ENCODE measurements at places on chromosomes 6 and 20.

DNA sequence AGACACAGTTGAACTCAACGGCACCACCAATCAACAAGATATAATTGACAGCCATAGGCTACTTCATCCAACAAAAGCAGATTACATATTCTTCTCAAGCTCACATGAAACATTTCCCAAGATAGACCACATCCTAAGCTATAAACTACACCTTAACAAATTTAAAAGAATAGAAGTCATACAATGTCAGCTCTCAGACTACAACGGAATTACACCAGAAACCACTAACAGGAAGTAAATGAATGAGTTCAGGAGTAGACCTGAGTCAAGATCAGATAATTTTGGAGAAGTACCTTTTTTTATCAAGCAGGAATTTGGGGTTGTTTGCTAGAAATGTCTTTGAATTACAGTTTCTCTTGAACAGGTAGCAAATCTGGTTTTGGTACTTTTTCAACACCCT is 237.8 kb downstream of the TBX18 start:
- DNase-seq = no peak

DNA sequence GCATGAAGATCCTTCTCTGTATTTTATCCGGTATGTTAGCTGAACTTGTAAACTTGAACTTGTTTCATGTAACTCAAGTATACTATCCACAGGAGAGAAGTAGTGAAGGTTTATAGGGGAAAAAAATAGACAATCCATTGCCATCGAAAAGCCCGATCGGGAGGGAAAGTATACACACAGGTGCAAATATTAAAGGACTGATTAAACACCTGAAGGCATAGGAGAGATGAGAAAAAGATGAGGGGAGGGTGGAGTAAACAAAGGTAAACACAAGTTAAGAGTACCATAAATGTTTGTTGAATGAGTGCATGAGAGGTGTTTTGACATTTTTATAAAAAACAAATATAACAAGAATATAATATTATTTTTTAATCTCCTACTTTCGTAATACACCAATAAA is 64.3 kb upstream of the CITED2 start:
- no peak for DNase-seq

- DNase-seq = no peak
Measured at GRCh38 chr6:67956352-67956751, 678.7 kb upstream of the ADGRB3 start.

GRCh38 chr6:64895945-64896344 is 811.1 kb downstream of the EYS start:
- DNase-seq = no peak

GRCh38 chr6:168395983-168396382 is 45.0 kb upstream of the SMOC2 start:
- DNase-seq = no peak

DNA sequence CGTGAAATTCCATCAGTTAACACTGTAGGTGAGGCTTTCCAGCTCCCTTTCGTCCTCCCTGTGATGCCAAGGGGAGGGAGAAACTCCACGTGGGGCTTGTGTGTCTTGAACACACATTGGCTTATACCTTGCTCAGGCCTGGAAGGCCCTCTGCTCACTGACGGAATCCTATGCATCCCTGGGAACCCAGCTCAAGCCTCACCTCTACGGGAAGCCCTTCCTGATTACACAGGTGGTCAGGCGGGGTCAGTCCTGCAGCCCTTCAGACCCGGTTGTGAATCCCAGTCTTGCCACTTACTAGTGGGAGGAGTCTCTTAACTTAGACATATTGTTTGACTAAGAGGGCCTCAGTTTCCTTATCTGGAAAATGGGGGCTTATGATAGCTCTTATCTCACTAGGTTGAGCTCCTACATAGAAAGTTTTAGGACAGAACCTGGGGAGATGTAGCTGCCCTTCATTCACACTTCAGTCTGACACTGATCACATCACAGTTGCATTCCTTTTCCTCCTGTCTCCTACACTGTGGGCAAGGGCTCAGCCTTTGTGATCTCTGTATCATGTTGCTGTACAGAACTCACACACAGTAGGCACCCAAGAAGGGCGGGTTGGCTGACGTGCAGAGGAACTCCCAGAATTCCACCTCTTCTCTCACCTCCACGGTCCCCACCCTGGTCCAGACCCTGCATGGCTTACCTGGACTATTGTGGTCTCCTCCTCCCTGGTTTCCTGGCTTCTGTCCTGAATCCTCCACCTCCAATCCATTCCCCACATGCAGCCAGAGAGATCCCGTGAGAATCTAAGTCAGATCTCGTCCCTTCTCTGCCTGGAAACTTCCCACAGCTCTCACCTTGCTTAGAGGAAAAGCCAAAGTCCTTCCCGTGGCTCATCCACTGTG is 129.6 kb downstream of the CEBPB start:
- no peak for DNase-seq

GRCh38 chr20:60073504-60073903 is 115.3 kb downstream of the CDH26 start:
- DNase-seq = no peak

DNA sequence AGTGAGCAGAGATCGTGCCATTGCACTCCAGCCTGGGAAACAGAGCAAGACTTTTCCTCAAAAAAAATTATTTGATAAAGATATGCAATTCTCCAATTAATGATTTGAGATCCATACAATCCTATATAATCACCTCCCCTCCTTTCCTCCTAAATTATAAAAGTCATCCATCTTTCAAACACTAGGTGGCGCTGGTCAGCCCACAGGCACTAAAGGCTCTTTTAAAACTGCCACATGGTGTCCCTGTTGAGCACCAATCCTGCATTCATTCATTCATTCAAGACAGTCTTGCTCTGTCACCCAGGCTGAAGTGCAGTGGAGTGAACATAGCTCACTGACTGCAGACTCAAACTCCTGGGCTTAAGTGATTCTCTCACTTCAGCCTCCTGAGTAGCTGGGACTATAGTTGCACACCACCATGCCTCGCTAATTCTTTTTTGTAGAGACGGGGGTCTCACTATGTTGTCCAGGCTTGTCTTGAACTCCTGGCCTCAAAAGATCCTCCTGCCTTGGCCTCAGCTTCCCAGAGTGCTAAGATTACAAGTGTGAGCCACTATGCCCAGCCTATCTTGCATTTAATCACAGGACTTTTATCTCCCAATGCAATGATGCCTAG is 58.7 kb upstream of the SLC2A12 start:
- no peak for DNase-seq

GRCh38 chr6:21037453-21037852 is 503.2 kb downstream of the CDKAL1 start:
- DNase-seq = no peak

DNA sequence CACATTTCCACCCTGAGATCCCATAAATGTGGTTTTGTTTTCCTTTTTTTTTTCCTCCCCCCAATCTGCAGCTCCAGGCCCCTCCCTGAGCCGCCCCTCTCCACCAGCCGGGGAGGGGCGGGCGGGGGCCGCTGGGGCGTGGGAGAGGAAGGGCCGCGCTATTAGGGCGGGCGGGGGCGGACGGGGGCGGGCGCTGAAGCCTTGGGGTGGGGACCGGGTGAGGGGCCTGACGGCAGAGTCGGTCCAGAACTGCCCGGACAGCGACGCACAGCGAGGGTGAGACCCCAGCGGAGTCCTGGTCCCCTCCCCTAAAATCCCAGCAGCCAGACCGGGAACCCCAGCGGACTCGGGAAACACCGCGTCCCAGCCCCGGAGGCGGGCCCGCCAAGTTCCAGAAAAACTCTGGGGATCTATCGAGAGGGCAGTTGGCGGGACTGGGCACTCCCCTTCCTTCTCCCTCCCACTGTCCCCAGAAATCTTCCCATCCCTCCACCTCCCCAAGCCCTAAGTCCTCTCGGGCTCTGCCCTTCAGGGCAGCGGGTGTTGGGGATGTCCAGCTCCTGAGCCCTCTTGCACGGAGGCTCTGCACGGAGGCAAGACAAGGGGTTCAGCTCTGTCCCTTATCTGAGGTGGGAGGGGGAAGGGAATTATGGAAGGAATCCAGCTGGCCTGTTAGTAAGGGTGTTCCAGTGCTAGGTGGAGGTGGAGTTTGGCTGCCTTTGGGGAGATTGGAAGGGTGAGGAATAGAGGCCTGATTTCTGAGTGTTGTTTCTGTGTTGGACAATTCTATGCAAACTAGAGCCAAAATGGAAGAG is at the start of gene PRICKLE4:
Gene PRICKLE4, plus strand, starts transcription at position 232 of the 815 bp plus-strand sequence. CDS start 2,692 bp downstream, outside the sequence.
- peak; percentile 65 for DNase-seq

GRCh38 chr6:79946272-79947190 is 822 bp downstream of the ELOVL4 start:
- DNase-seq = no peak

GRCh38 chr6:98107801-98108200 is 726.6 kb upstream of the POU3F2 start:
- no peak for DNase-seq

- DNase-seq = no peak
Measured at GRCh38 chr6:35483893-35484645, 12.8 kb downstream of the TEAD3 start.

- no peak for DNase-seq
Measured at GRCh38 chr20:38231531-38232121, 28.9 kb downstream of the KIAA1755 start.

DNA sequence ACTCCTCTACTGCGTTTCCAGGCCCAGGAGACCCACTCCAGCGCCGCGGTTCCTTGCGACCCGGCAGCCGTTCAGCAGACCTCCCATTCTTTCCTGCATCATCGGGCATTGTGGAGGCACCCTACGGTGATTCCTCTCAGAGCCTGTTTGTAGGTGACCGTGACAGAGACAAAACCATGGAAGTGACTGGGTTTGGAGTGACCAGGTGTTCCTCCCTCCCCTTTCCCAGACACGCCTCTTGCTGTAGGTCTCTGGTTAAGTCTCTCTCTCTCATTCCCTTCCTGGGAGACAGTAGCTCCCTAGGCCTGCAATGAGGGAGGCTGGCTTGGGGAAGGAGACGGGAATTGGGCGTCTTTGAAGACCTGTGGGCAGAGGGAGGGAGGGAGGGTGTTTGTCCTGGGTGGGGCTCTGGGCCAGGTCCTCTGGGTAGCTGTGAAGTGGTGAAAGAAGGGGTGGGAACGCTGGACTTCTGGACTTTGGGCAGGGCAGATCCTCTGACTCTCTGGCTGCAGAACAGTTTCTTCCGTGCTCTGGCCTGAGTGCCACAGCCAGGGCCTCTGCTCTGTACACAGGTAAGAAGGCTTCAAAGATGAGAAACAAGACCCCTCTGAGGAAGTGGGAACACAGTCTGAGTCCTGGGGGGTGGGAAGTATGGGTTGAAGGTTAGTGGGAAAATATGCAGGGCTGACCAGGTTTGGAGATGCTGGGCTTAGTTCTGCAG is 763 bp downstream of the KLC4 start:
- peak; percentile 96 for DNase-seq

DNA sequence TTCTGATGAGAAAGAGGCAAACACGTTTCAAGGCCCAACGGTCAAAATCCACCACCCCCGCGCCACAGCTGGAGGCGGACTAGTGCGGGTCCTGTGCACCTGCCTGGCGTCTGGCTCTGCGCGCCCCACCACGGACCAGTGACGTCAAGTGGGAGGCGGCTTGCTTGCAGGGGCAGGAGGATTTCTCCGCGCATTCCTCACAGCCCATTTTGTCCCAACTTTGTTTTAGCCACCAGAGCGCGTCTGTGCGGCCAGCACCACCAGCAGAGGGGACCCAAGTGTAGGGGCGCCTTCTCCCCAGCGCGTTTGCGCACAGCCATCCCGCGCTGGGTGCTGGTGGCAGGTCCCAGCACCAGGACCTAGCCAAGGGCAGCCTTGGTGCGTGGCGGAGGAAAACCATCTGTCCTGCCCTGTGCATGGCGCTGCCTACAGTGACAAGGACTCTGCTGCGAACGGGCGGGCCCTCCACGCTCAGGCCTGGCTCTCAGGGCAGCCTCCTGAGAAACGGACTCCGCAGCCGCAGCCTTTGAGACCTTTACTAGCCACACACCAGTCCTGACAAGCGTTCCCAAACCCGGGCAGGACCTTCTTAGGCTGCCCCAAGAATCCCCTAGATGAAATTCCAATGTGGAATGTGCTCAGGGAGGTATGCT is 194.8 kb upstream of the EXOC2 start:
- DNase-seq = no peak

- DNase-seq = no peak
Measured at GRCh38 chr20:49809803-49810359, 2.7 kb upstream of the SLC9A8 start.

DNA sequence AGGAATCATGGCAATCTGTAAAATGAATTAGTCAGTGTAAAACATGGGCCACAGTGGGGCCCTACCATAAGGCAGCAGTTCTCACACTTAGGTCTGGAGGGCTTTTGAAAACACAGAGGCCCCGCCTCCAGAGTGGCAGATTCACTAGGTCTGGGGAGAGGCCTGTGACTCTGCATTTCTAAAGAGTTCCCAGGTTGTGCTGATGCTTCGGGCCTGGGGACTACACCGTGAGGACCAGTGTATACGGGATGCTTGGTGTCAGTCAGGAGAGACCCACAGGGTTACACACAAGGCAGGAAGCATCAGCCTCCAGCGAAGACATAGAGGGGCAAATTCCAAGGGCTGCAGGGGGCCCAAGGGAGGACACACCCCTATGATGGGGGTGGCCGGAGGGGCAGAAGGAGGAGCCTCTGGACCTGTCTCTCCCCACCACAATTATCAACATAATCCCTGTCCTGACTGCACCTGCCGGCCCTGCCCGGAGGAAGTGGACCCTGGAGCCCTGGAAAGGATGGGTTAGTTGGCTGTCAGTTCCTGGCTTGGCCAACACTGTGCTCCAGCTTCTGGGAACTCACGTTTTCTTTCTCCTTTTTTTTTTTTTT is 46.7 kb downstream of the FGD2 start:
- DNase-seq = peak; percentile 66

DNA sequence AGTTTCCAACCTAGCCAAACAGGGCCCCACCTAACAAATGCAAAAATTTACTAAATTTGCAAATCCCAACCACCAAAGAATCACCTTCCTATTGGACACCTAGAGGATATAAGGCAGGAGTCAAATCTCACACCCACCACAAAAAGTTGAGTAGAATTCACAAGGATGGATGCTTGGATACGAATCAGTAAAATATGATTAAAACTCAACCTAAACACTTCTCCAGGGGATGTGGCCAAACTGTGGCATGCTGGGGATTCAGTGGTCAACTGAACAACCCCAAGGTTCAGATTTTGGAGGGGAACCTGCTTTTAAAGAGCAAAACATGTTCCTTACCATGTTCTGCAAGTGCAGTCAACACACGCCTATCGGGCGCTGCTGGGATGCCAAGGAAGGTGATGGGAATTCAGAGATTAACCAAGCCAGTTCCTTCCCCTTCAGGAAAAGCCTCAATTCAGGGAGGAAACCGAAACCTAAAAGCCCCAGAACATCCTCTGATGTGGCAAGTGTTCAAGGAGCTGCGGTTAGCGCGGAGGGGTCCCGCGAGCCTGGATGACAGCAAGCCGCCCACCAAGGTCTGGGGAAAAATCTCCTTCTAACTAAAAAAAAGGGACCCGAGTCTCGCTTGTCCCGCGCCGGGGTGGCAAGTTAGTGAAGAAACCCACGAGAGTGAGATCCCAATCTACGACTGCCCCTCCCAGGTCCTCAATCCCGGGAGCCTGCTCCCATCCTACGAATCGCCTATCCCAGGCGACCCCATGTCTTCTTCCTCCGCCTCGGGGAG is 902 bp downstream of the SAMHD1 start:
- no peak for DNase-seq

GRCh38 chr6:129342796-129343195 is 367.2 kb downstream of the ARHGAP18 start:
- DNase-seq = no peak

GRCh38 chr6:144467921-144468320 is 182.8 kb downstream of the UTRN start:
- no peak for DNase-seq

Data from right lobe of liver (tissue), 6 donors.